NCI-H1048 (cell line): ENCODE measurements at places on chromosomes 6 and 20.

DNA sequence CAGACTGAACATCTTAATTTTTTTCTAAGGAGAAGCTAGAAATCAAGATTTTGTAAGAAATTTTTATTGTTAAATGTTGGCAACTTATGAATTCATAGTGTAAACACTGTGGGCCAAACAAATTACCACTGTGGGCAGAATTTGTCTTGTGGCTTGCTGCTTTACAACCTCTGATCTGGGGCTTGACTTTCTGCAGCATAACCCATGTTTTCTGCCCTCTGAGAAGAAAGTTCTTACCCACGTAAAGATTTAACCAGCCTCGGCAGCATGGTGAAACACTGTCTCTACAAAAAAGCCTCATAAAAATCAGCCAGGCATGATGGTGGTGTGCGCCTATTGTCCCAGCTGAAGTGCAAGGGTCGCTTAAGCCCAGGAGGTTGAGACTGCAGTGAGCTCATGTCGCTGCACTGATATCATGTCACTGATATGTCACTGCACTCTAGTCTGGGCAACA, 12.9 kb downstream of the ITCH start:
- no peak for DNase-seq

DNA sequence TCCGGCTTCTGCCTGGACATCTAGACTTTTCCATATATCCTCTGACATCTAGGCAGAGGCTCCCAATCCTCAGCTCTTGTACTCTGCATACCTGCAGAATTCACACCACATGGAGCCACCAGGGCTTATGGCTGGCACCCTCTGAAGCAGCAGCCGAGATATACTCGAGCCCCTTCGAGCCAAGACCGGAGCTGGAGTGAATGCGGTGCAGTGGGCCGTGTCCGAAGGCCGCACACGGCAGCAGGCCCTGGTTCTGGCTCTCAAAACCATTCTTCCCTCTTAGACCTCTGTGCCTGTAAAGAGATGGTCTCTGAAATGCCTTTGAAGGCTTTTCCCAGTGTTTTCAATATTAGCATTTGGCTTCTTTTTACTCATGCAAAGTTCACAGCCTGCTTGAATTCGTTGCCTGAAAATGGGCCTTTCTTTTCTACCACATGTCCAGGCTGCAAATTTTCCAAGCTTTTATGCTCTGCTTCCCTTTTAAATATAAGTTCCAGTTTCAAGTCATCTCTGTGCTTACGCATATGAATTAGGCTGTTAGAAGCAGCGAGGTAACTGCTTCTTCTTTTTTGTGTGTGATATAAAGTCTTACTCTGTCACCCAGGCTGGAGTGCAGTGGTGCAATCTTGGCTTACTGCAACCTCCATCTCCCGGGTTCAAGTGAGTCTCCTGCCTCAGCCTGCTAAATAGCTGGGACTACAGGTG, 3.8 kb upstream of the SIRPB1 start:
- no peak for DNase-seq

DNA sequence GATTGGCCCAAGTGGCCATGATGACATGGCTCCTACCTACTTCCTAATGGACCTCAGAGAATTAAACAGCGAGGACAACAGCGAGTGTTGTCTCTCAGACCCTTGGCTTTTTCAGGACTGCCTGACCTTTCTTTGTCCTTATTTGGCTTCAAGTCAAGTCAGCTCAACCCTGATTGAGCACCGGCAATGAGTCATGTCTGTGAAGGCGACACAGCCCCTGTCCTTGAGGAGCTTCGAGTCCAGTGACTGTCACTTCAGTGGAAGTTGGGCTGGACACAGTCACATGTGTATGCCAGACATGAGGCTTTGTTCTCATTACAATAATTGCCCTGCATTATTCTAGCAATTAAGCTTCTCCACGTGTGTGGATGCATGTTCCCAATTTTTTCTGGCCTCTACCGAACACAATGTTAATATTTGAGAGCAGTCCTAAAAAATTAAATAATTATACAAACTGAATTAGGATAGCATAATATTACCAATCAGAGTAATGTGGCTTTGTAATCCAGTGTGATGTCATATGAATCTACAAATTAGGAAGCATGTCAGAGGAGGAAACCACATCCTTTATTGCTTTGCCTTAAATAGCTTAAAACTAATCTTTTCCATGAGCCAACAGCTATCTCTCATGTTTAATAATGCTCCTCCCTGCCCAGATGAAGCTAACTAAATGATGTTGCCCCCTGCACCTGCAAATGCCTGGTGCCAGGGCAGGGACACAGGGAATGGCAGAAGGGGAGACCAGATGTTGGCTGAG, 178.6 kb downstream of the CDH26 start:
- no peak for DNase-seq

- no peak for DNase-seq
Observed at GRCh38 chr6:56524891-56525703, 117.6 kb downstream of the DST start.

GRCh38 chr20:33281550-33282146, 1.4 kb upstream of the BPIFB1 start:
- no peak for DNase-seq

GRCh38 chr6:156413154-156413553, 364.0 kb upstream of the ARID1B start:
- no peak for DNase-seq

GRCh38 chr20:52047811-52048764, 143.5 kb downstream of the ZFP64 start:
- DNase-seq = no peak

GRCh38 chr20:48702455-48702913, 125.3 kb downstream of the PREX1 start:
- DNase-seq = no peak

DNA sequence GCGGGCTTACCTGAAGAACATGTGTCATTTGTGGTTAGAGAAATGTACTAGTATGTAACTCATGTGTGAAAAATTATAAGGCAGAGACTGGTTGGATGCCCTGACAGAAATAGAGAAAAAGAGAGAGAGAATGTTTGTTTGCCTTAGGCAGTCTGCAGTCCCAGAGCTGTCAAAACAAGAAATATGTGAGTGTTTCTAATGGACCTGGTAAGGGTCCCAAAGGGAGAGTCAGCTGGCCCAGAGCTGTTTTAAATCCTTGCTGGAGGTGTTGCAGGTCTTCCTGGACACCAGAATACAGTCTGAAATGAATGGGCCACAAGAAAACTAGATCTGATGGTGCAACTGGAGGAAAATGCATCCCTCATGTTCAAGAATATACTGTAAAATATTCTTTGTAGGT, 158.3 kb upstream of the OGFRL1 start:
- no peak for DNase-seq

DNA sequence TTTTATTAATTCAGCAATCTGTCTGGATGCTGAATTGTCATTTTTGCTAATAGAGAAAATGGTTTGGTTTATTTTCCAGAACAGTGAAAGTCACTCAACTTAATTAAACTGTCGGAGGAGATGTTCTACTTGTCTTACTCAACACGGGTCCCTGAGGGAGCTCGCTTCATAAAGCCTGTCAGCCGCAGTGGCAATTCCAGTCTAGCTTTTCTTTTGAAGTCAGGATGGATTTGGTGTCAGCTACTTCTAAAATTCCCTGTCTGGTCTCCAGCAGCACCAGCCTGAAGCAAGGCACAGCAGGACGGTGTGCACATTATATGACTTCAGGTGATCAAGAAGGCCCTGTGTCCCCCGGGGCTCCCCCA, 261.5 kb downstream of the SLC24A3 start:
- DNase-seq = no peak

DNA sequence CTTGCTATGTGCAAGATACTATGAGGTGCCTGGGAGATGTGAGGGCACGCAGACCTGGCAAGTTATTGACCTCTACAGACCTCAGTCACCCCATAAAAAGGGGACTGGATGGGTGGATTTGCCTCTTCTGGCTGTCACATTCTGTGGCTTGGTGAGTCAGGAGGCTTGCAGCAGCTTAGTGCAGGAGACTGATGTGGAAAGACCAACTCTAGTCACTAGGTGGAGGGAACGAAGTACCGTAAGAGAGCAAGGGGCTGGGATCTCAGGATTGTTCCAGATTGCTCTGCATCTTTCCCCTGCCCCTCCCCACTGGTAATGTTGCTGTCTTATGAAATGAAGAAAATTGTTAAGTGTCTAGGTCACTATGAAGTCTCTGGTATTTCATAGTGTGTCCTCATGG, 3.3 kb downstream of the MAPRE1 start:
- no peak for DNase-seq

GRCh38 chr6:106700581-106700980, 71.2 kb downstream of the QRSL1 start:
- DNase-seq = no peak

DNA sequence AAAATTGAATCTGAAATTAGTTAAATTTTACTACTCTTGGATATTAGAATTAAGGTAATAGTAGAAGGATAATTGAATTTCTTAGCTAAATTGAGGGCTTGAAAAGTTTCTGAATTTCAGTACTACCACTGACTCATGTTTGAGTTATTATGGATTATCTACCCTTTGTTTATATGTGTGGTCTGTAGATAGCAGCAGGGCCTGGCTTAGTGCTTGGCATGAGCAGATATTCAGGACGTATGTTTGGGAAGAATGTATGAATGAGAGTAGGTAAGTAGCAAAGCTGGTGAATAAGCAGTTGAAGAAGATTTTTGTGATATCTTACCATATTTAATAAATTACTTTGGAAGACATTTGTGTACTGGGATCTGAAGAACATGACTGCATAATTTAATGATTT, 152.7 kb downstream of the MACROD2 start:
- DNase-seq = no peak

DNA sequence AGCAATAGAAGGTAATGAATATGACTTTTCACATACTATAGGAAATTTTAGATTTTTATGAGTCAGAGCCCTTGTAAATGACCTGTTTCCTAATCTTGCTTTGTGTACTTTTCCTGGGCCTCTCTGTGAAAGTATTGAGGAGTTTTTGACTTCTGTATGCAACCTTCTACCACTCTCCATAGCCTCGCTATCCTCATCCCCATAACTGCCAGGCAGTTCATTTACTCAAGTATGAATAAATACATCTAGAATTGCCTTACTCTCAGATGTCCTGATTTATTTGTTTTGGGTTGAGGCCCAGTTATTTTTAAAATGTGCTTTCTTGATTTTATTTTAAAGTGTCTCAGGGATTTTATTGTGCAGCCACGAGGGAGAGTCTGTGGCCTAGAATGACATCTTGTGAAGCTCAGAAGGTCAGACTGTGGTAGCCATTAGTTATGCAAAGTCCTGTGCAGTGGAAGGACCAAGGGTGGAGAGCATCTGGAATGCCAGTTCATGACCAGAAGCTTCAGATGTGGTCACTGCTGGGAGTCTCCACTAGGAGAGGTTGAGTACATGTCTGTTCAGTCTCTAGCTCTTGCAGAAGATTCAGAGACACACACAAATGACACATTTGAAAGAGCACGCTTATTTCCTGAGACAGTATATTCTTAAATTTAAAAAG, 346.2 kb upstream of the IMPG1 start:
- no peak for DNase-seq

- DNase-seq = no peak
Observed at GRCh38 chr20:9594284-9594875, 80.0 kb downstream of the LAMP5 start.

GRCh38 chr6:34586327-34587040, 30.4 kb upstream of the SPDEF start:
- DNase-seq = no peak

- no peak for DNase-seq
Observed at GRCh38 chr6:27414996-27415395, 26.4 kb downstream of the ZNF391 start.

DNA sequence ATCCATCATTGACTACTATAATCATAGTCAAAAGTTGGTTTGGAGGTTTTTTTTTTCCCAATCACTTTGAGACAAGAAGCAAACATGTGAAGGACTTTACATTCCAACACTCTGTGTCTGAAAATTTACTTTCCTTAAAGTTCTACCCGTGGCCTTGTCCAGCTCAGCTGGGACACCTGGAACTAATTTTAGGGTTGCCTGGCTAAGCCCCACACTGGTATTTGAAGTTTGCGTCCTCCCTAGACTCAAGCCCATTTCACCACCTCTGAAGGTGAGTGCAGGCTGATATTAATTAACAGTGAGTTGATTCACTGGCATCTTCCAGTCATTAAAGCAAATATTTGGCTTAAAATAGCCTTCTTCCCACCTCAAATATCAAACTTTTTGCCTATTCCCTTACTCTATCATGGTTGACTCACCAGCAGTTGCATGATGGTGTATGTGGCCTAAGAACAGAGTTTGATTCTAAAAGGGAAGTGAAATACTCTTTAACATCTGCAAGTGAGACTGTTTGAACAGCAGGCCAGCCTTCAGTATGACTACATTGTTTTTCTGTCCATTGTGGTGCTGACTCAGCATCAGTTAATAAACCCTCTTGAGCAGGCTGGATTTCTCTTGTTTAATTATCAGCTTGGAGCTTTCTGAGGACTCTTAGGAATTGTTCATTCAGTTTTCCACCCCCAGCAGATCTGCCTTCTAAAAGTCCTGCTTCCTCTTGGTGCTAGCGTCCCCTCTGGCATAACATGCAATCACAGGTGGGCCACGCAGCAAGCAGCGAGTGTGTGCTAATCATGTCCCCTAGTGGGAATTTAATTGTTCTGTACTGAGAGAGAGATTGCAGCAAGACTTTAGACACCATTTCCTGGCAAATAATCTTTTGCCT, 1.8 kb upstream of the PRDM1 start:
- no peak for DNase-seq

- DNase-seq = no peak
Observed at GRCh38 chr20:35490736-35491181, 35.4 kb downstream of the CEP250 start.

DNA sequence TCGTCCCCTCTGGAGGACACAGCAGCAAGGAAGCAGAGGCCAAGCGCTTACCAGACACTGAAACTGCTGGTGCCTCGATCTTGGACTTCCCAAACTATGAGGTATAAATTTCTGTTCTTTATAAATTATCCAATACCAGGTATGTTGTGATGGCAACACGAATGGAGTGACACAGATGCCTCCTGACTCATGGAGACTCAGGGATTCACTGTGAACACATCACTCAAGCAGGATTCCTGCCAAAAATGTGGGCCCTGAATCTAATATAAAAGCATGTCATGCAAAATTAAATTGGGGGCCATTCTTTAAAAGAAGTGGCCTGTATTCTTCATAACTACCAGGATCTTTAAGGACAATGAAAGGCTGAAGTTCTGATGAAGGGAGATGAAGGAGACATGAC, 52.5 kb upstream of the SLC22A23 start:
- no peak for DNase-seq

- DNase-seq = no peak
Observed at GRCh38 chr6:157164972-157165371, 158.3 kb downstream of the TMEM242 start.

DNA sequence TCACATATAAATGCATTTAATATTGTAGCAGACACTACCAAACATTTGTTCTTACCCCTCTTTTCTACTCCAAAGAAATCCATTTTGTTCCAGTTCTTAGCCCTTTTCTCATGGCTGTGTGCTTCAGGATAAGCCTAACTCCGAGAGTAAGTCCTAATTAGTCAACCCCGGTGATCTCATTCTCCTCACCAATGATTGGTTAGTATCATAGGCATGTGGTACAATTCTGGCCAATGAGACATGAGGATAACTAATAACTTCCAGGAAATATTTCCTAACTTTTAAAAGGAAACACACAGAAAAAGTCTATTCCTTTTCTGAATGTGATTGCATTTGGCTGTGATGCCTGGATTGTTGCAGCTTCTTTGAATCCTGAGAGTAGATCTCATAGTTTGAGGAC, 116.0 kb downstream of the GPR63 start:
- DNase-seq = no peak

- no peak for DNase-seq
Observed at GRCh38 chr6:98828211-98828788, 6.1 kb upstream of the POU3F2 start.
